Effector CD8-positive, alpha-beta T cell (primary cell): ENCODE measurements at places on chromosomes 3 and 15.

GRCh38 chr3:152302521-152303021 lies 33.8 kb downstream of the MBNL1 start:
- DNase-seq, result no peak

- DNase-seq, result no peak
Observed at GRCh38 chr3:106560451-106560966, 691.7 kb upstream of the CBLB start.

DNA sequence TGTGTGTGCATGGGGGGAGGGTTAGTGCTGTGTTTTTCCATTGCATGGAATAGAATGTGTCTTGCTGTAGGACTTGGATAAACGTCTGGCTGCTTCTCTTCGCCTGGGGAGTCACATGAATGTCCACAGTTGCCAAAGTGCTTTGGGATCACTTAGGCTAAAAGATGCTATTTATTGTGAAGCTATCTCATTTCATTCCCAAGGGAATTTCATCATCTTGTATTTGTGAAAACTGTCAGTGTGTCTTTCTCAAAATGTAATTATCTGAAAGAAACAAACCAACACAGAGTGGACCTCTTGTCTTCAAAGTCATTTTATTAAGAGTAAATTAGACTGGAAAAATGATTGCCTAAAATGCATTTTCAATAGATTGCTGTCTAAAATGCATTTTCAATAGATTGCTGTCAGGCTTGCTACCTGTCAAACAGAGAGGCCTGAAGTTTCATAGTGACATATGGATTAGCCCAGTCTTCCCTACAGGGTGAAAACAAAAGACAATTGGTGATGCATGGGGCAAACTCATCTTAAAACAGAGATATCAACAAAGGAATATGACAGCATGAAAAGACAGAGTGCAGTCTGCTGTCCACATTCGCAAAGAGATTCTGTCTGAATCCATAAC lies 117.1 kb upstream of the GOLIM4 start:
- no peak for DNase-seq

DNA sequence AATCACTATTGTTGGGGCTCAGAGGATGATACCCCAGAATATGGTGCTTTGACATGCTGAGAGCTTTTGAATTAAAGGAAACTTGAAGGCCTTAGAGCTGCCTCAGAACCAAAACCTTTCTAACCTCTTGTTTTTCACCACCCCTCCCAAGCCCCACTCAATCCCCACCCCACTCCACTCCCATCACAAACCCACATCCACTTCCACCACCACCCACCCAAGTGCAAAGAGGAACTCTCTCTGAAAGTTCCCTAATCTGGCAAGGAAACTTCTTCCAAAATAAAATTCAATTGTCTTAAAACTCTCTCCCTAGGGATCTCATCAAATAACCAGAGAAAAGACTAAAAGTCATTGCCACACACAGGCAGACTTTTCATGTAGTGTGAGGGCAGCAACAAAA lies 301.2 kb upstream of the ARHGEF26 start:
- DNase-seq, result no peak

DNA sequence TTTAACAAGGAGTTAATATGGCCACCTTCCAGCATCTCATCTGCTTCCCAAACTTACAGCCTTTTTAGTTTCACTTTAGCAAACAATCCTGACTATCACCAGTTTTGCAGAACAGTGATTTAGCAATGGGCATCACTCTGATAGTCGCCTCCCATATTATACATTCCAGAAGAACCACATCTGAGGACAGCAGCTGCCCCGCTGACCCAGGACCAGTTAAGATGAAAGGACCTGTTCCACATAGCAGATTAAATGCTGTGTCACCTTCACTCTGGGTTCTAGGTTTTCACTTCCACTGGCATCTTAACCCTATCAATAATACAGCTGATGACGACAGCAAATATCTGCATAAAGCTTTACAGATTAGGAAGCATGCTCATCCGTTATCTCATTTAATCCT lies 99.8 kb downstream of the TRIM69 start:
- DNase-seq, result no peak

- no peak for DNase-seq
Observed at GRCh38 chr3:52450489-52451236, 3.2 kb downstream of the TNNC1 start.

- no peak for DNase-seq
Observed at GRCh38 chr3:72054976-72055375, 270.0 kb upstream of the PROK2 start.

- DNase-seq, result no peak
Observed at GRCh38 chr3:126266850-126267168, 86.4 kb upstream of the ALDH1L1 start.

GRCh38 chr3:58792921-58793451 lies 126.4 kb upstream of the FAM3D start:
- DNase-seq, result no peak

DNA sequence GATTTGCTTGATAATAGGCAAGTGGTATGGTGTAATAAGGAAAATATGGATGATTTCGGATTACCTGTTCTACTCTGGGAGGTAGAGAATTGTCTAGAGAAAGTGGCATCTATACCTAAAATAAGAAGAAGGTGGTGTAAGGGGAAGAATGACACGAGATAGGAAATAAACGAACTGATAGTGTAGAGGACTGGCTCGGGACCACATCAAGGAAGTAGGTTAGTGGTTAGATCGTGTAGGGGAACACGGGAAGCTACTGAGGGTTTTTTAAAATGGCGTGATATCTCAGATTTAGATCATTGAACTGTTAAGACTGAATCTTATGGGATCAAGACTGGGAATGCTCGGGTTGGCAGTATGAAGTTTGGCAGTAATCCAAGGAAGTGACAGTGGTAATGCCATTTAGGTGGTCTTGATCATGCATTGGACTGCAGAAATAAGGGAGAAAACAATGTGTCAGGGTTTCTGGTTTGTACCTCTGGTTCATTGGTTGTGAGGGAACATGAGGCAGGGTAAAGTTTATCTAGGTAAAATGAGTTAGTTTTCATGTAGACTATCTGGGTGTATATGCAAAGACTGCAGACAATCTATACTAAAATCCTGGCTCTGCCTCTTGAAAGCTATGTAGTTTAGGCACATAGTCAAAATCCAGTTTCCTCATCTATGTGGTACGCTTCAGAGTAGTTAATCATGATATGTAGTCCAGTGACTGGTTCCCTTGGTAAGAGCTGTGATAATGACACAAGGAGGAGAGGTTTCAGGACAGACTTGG lies 7.4 kb downstream of the RPL14 start:
- DNase-seq, result peak; percentile 5

- no peak for DNase-seq
Observed at GRCh38 chr3:129058441-129059200, 2.0 kb upstream of the GP9 start.

DNA sequence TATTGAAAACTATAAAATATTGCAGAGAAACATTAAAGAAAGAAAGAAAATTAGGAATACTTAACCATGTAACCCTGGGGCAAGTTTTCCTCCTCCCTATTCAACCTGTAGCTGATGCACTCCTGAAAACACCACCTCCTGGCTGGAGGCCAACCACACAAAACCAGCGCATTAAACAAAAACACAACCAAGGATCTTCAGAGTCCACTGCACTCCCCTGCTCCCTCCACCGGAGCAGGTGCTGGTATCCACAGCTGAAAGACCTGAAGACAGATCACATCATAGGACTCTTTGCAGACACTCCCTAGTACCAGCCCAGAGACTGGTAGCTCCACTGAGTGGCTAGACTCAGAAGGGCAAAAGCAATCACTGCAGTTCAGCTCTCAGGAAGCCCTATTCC lies 13.6 kb upstream of the ADAMTS17 start:
- no peak for DNase-seq

GRCh38 chr3:152381881-152382295 lies 113.2 kb downstream of the MBNL1 start:
- DNase-seq, result no peak

GRCh38 chr3:189148081-189148507 lies 23.7 kb upstream of the TPRG1 start:
- peak; percentile 51 for DNase-seq

DNA sequence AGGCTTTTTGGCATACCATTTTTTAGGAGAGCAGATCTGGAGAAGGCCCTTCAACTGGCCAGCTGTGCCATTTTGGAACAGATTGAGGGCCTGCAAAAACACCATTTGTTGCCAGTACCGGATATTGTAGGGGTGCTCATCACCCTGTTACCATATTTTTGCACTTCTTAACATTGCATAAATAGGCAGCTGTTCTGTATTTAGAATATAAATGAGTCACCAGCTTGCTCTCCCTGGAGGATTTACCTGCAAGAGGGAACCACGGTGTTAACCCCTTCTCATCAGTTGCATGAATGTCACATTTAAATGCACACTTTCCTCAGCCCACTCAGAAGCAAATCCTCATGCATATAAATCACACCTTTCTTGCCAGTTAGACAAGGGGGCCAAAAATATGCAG lies 435.6 kb downstream of the ROBO2 start:
- no peak for DNase-seq

- DNase-seq, result no peak
Observed at GRCh38 chr3:10373686-10374261, 52.9 kb upstream of the SEC13 start.

DNA sequence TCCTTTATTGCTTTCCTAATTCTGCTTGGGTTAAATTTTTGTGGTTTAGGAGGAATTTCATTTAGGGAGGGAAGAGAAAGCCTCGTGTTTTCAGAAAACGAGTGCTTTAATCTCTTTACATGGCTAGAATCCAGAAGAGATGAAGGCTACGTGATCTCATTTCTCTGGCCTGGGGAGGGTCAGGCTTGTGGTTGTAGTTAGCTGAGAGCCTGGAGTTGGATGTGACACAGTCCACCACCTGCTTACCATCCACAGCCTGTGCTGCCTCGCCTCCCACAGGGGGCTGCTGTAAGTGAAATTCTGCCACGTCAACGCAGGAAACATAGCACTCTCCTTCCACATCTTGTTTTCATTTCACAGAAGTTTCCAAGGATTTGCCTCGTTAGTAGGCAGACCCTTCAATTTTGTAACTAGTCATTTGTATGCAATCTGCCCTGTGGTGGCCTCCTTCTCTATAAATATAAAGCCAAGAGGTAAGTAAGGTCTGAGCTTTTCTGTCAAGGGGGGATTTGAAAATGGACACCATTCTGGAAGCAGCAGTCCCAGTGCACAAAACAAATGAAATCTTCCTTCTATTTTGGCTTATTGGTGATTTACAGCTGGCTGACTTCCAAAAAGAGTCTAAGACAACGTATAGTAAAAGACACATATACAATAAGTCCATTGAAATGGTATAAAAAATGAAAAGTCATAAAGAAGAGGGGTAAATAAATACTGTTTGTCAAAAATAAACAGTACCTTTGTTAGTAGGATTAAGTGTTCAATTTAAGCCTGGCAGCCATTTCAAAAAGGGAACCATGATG lies 3.4 kb downstream of the GXYLT2 start:
- no peak for DNase-seq

DNA sequence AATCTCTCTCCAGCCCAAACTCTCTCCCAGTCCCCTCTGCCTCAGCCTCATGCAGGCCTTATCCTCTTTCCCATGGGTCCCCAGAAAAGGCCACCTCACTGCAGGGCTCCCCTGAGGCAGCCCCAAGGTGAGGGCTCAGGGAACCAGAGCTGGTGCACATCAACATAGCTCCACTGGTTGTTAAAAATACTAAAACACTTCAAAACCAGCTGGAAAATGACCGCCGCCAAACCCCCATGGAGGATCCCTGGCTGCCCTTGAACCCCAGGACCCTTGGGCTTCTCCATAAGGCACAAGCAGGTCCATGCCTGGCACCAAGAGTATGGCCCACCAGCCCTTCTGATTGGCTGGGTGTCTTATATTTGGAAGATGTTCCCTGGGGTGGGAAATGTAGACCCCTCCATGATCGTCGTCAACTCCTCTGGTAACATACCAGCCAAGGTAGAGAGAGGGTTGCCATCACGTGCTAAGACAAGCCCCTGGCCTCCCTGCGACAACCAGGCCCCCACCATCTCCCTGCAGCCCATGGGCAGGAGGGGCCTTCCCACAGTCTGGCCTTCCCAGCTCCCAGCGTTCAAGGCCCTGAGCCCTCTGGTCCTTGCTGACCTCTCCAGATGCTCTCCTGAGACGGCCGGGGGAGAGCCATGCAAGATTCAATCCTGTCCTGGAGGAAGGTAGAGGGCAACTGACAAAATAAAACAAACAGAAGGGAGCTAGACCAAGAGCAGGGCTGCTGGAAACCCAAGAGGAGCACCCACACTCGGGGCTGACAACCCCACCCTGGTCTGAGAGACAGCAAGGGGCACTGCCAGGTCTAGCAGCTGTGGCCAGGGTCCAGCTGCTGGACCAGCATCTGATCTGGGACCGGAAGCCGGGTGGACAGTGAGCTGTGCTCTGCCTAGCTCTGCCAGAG lies 132.1 kb upstream of the PRR20G start:
- no peak for DNase-seq

DNA sequence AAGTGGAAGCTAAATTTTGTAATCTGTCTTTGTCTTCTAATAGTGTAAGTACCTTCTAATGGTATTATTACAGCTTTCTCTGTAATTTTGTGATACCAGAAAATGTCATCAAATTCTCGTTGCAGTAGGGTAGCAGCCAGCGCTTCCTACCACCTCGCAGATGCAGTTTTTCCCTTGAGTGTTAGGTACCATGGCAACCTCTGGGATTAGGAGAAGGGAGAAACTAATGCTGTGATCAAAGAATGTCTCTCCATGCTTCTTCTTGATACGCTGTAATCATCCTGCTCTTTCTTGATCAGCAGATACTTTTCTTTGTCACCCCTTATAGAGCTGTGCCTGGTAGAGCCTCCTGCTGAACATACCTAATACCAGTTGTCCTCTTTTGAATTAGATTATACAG lies 27.7 kb downstream of the SRP14 start:
- no peak for DNase-seq
